ENCODE measurements at places on chromosomes 16 and 17.
A peak's percentile ranks its signal among the peaks of the same experiment; 100 is the strongest.

GRCh38 chr17:50117202-50118051 is 12.5 kb downstream of the SAMD14 start:
- DNase-seq: no peak

DNA sequence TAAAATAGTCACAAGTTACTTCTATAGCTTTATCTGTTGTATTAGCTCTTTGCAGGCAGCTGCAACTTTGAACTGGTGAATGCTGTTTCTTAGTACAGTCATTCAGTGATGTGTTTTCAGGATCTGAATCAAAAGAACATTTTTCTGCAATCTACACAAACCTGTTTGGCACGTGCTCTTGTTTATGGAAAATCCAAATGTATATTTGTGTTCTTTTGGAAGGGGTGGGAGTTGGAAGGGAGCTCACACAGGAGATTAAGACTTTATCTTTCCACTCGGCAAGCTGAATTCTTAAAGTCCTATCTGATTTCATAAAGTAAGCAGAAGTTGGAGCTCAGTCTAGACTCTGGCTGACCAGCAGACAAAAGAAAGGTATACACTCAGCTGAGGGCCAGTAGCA is 300.2 kb downstream of the MAP2K6 start:
- no peak for DNase-seq

GRCh38 chr17:43018932-43019331 is 3.3 kb downstream of the VAT1 start:
- DNase-seq: no peak

DNA sequence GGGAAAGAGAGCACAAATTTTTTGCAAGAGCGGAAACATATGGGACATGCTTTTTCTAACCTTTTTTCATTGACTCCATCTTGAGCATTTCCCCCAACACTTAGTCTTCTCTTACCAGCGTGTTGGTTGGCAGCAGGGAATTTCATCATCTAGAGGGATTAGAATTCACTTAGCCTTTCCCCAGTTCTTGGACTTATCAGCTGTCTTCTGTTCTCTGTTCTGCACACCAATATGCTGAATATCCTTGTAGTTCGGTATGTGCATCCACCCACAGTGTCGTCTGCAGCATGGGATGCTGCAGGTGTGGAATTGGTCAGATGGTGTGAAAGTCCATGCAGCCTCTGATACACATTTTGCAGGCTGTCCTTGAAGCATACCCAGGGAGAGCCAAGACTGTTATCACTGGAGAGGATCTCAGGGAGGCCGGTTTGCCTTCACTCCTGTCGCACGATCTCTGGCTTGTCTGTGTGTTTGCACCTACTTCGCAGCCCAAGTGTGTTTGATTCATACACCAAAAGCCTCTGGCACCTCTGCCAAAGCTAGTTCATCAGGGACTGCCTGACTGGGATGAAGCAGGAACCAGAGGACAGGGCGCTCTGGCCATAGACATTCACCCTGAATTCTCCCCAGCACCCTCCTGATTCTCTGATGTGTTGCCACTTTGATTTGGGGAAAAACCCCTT is 93.3 kb downstream of the SOCS1 start:
- peak; percentile 30 for DNase-seq

DNA sequence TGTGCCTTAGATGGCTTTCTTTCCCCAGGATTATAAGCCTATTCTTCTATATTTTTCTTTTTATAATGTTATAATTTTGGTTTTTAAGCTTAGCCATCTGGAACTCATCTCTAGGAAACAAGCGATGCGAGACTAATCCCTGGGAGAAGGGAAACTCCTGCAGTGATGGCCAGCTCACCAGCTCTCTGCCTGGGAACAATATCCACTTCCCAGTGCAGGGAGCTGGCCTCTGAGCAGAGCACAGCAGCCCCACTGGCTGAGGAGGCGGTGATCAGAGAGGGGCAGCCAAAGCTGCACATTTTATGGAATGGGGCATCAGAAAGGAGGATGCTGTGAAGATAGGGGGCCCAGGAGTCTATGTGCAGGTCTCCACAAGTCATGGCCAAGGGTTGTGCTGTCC is 183.3 kb downstream of the LGALS9B start:
- no peak for DNase-seq

DNA sequence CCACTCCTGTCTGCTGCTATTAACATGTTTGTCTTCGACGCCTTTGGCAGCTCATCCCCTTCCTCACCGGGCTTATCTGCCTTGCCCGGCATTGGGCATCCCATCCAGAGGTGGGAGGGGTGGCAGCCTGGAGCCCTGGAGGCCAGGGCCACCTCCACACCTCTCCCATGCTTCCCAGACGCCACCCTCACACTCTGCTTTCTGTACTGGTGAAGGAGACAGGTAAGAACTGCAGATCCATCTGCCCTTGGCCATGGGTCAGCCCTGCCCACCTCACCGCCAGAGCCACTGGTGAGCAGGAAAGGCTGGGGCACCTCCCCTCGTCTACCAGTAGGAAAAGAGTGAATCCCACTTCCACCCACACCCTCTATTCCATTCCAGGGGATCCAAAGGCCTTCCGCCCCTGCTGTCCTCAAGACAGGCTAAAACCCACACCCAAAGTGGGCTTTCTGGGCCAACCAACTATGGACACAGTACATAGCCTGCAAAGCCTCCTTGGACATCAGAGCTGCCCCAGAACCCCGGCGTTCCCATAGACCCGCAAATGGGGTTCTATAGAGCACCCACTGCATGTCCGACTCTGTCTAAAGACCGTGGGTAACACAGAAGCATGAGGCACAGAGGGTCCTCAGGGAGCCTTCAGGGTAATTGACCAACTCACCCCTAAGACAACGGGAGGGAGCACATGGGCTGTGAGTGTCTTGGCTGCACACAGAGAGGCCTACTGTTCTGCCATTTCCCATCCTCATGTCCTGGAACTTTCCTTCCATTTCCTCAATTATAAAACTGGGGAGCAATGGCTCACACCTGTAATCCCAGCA is 23.4 kb upstream of the RBFOX3 start:
- no peak for DNase-seq

DNA sequence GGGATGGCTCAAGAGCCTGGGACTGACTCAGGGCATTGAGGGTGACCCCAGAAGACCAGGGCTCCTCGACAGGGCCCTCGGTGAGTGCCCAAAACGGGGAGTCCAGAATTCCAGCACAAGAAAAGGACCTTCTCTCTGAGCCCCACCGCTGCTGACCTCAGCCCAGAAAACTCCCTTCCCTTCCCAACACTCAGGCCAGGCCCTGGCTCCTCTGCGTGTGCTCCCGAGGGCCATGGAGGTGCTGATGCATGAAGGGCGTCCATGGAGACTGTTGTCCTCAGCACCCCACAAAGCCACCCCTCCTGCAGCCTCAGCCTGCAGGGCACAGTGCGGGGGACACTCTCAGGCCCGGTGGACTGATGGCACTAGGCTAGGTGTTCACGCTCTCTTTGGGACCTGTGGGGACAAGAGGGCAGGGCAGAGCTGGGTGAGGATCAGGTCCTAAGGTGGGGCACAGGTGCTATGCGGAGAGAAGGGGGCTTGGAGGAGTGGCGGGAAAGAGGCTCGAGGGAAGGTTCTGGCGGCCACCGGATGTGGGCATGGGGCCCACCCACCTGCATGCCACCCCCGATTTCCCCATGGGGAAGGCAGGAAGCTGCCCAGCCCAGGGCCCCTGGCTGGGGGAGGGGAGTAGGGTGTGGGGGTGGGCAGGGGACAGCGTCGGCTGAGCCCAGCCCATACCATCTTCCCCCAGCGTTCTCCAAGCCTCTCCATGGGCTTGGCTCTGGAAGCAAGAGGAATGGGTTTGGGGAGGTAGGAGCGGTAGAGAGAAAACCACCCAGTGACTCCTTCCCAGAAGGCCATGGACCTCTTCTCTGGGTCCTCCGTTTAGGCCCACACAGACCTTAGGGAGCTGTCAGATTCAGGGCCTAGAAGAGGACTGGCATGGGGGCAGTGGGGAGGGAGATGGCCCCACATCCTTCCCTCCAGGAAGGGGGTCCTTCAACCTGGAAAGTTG is 4.5 kb upstream of the TSPOAP1 start:
- no peak for DNase-seq

GRCh38 chr16:76176153-76176552 is 101.0 kb upstream of the CNTNAP4 start:
- no peak for DNase-seq

Measured in LNCaP clone FGC (cell line).